Glutamatergic neuron (in vitro differentiated cells): ENCODE measurements at places on chromosomes 7 and 10. TPM values are rescaled to one million over a fixed set of nuclear protein-coding genes. Genes with fewer than 3 reads are reported as not detected.

DNA sequence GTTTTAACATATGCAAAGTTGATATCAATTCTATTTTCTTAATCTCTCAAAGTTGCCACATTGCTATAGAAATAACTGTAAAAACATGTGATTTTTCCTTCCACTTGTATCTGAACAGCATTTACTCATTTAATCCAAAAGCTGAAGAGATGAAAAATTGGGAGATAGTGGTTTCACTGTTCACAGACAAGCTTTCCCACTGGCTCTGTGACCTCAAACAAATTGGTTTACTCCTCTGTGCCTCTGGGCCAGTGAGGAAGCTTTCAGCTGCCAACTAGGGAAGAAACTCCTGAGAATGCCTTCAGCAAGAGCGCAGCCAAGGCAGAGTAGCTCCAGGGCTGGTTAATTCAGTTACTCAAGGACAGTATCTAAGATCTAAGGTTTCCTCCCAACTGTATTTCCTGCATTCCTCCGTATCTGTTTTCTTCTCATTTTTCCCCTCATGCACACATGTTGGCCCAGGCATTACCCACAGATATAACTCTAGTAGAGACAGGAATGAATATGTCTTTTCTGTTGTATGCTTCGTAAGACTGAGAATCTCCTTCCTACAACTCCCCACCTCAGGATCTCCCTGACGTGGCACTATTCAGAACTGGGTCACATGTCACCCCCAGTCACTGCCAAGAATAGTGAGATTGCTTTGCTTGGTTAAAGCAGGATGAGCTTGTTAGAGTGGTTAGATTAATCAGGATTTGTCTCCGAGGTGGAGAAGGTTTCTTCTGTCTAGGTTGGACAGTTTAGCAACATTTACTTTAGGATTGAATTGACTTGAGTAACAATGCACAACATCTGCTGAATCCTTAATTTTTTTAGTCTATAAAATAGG, 315.7 kb downstream of the NRG3 start:
- no peak for DNase-seq

Gene OR2A5
- not detected for total RNA-seq

Gene PARD3
- 22.9 TPM for total RNA-seq

- DNase-seq = no peak
Observed at GRCh38 chr10:19483421-19483820, 332.8 kb upstream of the PLXDC2 start.

Gene CYP3A5
- not detected for total RNA-seq

- no peak for DNase-seq
Observed at GRCh38 chr7:150778014-150778737, 22.0 kb downstream of the TMEM176B start.

Gene GPR15LG
- not detected for total RNA-seq

DNA sequence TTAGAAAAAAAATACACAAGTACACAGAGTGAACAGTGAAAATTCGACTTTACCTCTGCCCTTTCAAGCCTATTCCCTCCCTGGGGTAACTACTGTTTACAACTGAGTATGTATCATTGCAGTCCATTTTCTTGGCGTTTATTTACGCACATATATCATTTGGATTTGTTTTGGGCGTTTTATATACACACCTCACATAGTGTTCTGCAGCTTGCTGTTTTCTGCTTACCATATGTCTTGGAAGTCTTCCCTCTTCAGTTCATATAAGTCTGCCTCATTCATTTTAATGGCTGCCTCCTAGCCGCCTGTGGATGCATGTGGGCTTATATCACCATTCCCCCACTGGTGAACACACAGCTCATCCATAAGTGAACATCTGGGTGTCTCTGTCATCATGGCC, 41.6 kb upstream of the COL13A1 start:
- no peak for DNase-seq

DNA sequence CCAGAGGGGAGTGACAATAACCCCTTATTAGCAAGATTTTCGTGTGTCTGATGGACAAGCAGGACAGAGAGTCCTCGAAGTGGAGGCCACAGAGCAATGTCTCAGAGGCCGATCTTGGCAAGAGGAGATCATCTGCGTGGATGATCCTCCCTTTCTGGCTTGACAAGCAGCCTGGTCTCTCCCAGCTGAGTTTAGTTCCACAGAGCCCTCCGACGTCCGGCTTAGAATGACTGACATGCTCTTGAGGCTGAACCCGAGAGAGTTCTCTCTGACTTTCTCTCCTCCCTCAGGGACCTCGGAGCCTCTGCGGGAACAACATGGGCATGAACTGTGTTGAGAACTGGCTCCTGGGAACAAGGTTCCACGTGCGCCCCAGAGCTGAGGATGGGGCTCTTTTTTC, 180.7 kb upstream of the PFKP start:
- no peak for DNase-seq

GRCh38 chr7:85204061-85204460, 17.2 kb upstream of the SEMA3D start:
- no peak for DNase-seq

DNA sequence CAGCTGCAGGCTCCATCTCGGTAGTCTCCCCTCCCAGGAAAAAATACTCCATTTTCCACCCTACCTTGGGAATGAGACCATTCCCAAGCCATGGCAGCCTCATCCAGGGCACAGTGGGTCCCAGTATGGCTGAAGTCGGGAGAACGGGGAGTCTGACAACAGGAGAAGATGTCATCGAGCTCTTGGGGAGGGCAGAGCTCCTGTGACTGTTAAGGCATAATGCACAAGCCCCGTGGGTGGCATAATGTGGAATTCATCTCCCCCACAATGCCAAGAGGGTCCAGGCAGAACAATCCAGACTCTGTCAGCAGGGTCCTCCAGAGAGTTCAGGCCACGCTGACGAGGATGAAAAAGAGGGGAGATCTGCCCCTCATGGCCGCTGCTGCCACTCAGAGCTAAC, 279.4 kb downstream of the PLXNA4 start:
- DNase-seq = no peak

- DNase-seq = no peak
Observed at GRCh38 chr10:60427148-60427547, 37.5 kb upstream of the ANK3 start.

Gene TUBAL3
- not detected for total RNA-seq

GRCh38 chr7:45663167-45663921, 89.2 kb downstream of the ADCY1 start:
- DNase-seq = no peak
